ENCODE measurements at places on chromosomes 11 and 22.

- no peak for DNase-seq
Observed at GRCh38 chr11:46251954-46252353, 25.5 kb upstream of the CREB3L1 start.

DNA sequence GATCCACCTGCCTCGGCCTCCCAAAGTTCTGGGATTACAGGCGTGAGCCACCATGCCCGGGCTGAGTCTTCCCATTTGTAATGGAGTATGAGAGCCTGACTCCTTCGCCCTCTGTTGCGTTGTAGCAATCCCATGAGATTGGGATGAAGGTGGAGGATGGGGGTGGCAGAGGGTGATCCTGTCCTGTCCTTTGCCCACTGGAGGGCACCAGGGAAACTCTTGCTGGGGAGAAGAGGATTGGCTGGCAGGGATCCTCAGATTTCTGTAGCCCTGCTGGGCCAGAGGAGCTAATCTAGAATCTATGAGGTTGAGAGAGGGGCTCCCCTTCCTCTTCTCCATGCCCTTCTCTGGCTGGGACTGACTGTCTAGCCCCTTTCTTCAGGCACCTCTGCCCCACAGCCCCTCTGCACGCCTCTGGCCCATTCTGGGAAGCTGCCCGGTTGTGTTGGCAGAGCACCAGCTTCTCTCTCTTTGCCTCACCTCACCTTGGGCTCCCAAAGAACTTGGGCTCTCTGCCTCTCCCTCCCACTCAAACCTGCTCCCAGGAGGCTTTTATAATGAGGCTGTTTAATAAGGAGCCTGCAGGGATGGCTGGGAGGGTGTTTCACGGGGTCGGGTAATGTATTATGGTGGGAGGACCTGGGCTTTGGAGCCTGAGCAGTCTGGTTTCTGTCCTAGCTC, 9.5 kb upstream of the CATSPER1 start:
- DNase-seq, result no peak

GRCh38 chr22:49183826-49184216, 643.9 kb downstream of the BRD1 start:
- no peak for DNase-seq

GRCh38 chr11:134134167-134134566, 65.3 kb downstream of the JAM3 start:
- DNase-seq, result no peak

- peak; percentile 92 for DNase-seq
Observed at GRCh38 chr11:64688534-64688982, 34.4 kb downstream of the NRXN2 start.

DNA sequence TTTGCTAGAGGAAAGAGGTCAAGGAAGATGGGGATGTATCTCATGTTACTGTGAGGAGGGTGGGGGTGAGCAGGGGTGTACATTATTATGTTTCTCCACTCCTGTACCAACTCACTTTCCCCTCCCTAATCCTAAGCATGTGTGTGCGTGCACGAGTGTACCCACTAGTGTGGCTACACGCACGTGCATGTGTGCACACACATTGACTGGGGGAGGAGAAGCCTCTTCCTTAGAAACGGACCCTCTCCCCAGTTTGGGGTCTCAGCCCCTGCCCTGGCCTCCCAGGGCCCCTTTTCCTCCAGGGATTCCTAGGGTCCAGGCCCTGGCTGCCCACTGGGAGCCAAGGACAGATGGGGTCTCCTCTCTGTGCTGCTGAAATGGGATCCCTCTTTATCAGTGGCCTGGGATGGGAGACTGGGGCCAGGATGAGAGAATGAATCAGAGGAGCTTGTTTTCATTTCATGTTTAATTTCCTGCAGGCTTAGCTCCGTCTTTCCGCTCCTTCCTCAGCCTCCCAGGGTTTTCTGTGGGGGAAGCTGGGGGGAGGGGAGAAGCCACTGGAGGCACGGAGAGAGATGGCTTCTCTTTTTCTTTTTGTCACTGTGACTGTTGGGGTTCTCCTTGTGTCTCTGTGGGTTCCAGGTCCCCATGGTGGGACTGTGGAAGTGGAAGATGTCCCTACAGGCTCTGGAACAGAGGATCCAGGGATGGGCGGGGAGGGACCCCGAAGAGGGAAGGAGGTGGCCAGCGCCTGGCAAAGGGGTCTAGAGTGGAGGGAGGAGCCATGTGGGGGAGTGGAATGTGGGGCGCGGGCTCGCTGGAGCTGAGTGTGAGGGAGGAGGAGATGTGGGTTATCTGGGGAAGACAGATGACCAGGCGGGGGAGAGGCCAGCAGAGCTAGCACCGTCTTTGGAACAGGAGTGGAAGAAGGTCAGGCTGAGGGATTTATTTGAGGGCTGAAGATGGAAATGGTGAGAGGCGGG, 40.3 kb downstream of the ALX4 start:
- no peak for DNase-seq

- DNase-seq, result no peak
Observed at GRCh38 chr11:45204761-45205160, 58.3 kb downstream of the PRDM11 start.

GRCh38 chr11:14336507-14337503, 22.2 kb downstream of the RRAS2 start:
- DNase-seq, result no peak

DNA sequence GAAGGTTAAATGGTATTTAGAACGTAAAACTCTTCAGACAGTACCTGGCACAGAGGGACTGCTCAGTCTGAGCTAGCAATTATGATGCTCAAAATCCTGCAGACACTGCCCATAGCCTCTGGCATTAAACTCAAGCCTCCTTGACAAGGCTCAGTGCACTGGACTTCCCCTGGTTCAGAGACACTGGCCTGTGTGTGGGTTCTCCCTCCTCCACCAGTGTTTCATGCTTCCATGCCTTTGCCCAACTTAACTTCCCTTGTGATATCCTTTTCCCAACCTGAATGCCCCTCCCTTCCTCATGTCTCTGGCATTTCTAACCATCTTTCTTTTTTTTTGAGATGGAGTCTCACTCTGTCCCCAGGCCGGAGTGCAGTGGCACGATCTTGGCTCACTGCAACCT, 9.1 kb downstream of the LTBP3 start:
- no peak for DNase-seq

DNA sequence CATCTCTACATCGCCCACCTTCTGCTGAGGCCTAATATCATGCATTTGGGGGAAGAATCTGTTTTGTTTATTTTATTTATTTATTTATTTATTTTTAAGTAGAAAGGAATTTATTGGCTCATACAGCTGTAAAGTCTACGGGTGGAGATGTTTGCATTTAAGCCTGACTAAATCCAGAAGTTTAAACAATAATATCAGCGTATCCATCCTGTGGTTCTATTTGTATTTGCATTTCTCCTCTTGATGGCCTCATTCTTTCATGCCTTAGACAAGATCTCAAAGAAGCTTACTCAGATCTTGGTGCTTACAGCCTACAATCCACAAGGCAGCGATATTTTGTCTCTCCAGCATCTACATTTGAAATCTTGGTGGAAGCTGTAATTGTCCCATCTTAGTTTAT, 67.1 kb upstream of the CARD18 start:
- no peak for DNase-seq

DNA sequence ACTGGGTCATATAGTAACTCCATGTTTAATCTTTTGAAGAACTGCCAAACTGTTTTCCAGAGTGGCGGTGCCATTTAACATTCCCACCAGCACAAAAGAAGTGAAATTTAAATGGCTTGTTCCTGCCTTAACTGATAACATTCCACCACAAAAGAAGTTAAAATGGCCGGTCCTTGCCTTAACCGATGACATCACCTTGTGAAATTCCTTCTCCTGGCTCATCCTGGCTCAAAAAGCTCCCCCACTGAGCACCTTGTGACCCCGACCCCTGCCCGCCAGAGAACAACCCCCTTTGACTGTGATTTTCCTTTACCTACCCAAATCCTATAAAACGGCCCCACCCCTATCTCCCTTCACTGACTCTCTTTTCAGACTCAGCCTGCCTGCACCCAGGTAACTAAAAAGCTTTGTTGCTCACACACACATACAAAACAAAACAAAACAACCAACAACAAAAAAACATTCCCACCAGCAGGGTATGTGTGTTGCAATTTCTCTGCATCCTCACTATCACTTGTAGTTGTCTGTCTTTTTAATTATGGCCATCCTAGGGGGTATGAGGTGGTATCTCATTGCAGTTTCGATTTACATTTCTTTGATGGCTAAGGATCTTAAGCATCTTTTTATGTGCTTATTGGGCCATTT, 109.0 kb downstream of the FAR1 start:
- DNase-seq, result no peak

DNA sequence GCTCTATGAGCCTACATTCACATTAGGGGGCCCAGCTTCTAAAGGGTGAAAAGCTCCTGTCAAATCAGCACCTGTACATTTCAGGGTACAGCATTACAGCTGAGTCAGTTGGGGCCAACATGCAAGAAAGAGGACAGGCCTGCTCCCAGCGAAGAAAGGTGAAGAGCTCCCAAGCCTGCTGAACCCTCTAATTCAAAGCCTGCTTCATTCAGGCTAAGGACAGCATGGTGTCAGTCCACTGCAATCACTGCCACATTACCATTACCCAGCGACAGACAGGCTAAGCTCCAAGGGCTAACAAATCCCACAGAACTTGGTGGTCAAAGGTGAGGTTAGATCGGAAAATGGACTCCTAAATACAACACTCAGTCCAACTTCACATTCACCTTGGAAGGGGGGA, 65.4 kb upstream of the CHRM4 start:
- no peak for DNase-seq

GRCh38 chr11:118232659-118233058, 7.8 kb upstream of the JAML start:
- no peak for DNase-seq

DNA sequence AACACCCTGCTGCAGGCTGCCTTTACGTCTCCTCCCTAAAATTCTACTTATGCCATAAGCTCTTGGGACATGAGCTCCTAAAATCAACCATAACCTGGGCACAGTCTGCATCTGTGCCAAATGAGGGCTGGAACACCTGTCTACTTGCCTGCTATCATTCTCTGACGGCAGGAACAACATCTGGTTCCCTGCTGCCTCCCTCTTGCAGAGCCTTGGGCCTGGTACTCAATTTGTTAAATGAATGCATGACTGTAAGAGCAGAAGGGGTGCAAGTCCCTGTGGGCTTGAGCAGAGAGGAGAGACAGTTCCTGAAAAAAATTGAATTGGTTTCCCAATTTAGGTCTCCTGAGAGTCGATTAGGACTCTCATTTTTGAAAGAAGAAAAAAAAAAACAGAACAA, 66.7 kb upstream of the CSNK2A3 start:
- DNase-seq, result no peak

DNA sequence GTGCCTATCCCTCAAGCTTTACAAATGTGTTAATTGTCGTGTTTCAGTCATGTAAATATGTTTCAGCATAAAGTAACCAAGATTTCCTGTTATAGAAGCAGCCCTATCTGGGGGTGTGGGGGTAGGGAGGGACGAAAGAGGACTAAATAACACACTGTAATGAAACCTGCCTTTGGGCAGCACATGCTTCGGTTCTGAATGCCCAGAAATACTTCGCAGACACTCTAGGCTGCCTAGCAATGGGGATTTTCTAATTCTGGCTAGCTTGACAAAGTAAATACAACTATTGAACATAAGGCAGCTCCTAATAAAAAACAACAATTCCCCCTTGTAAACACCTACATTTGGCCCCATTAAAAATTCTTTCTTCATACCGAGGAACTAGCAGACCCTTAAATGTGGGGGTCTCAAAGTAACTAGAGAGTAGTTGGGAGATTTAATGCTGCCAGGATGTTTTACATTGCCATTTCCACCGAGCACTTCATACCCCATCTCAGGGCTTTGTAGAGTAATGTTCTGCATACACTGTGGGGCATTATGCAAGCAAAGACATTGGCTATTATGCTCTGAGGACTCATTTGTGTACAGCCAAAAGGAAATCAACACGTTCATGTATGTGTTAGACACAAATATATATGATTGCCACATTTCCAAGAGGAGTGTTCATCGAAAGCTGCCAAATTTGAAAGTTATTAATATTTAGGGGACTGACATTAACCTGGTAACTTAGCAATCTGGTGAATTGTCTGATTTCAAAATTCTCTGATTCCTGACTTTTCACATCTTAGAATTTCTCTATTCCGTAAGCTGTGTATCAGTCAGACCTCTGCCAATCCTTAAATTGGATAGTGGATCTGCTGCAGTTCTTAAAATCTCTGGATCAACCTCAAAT, 42.1 kb downstream of the PAX6 start:
- no peak for DNase-seq

DNA sequence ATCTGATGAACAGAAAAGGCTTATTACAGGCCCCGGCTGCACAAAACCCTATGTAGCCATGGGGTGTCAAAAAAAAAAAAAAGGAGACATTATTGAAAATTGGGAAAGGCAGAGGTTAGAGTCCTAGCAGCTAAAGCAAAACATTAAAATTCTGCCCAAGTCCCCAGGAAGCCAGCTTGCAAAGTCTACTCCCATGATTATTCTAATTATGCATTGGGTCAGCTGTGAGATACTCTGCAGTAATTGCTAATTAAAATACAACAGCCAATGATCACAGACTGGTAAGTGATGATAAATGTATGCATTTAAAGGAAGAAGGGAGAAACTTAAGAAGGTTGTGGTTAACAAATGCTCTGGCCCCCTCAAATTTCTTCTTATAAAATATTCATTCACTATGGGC, 286.9 kb upstream of the PITPNB start:
- no peak for DNase-seq

- DNase-seq, result no peak
Observed at GRCh38 chr11:3109921-3110706, 52.9 kb upstream of the CARS1 start.

GRCh38 chr11:127003260-127003981, 2.9 kb upstream of the KIRREL3 start:
- DNase-seq, result peak; percentile 38

DNA sequence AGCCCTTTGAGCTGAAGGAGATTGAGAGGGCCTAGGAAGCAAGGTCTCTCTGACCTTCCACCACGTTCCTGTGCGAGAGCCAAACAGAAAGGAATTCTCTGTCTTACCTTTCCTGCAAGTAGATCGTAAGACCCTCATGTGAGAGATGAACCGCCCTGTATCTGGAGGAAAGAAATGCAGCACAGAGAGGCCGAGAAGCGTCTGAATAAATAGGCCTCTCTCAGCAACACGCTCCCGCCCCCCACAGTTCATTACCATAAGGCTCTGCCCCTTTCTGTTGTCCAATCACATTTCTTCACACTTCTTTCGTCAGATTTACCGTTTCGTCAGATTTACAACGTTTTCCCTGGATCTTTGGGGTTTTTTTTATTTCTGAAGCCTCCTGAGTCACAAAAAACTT, 90.3 kb downstream of the BLID start:
- DNase-seq, result no peak

GRCh38 chr22:37566329-37566837, 6.1 kb downstream of the CDC42EP1 start:
- no peak for DNase-seq

GRCh38 chr22:39381009-39381755, 18.4 kb upstream of the TAB1 start:
- no peak for DNase-seq

GRCh38 chr11:102560555-102561011, 30.0 kb upstream of the MMP7 start:
- peak; percentile 7 for DNase-seq

GRCh38 chr22:44406341-44407170, 91.5 kb downstream of the RTL6 start:
- DNase-seq, result no peak

GRCh38 chr11:132631989-132632388, 900.3 kb downstream of the OPCML start:
- no peak for DNase-seq

- no peak for DNase-seq
Observed at GRCh38 chr11:120718171-120718570, 206.6 kb downstream of the GRIK4 start.

GRCh38 chr11:74278721-74279161, 32.7 kb downstream of the P4HA3 start:
- peak; percentile 76 for DNase-seq

GRCh38 chr11:111937844-111938243, 701 bp downstream of the DIXDC1 start:
- DNase-seq, result no peak

Data from hindlimb muscle (tissue), 1 donor.